Activated T-helper 1 cell treated with anti-CD3 and anti-CD28 coated beads, Interleukin-2, amount 50 U/mL, for 16 hours (primary cell): ENCODE measurements at places on chromosomes 4 and X.

GRCh38 chrX:112636951-112637581 lies 42.7 kb downstream of the LHFPL1 start:
- no peak for DNase-seq

- DNase-seq: no peak
Measured at GRCh38 chrX:154140742-154141141, 3.3 kb upstream of the OPN1LW start.

DNA sequence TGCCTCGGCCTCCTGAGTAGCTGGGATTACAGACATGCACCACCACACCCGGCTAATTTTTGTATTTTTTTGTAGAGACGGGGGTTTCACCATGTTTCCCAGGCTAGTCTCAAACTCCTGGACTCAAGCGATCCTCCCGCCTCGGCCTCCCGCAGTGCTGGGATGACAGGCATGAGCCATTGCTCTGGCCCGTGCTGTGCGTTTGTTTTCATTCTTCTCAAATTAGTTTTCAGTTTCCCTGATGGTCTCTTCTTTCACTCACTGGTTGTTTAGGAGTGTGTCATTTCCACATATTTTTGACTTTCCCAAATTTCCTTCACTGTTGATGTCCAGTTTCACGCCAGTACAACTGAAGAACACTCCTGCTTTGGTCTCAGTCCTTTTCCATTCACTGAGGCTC lies 31.8 kb downstream of the SH3TC1 start:
- DNase-seq: no peak

GRCh38 chr4:8325291-8325973 lies 55.9 kb downstream of the HTRA3 start:
- DNase-seq: no peak

DNA sequence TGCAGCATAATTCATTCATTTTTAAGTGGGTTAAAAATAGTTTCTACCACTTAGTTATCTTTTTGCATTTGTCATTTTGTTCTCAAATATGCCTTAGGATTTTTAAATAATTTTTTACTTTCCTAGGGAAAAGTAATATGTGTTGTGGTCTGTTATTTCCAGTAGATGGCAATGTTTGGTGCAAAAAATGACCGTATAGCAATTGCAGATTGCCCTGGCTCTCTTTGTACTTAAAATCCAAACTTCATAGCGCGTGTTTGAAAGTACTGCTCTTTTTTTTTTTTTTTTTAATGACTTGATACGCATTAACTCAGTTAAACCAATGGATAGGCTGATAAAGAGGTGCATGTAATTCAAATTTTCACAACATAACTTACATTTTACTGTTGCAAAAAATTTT lies 74.4 kb upstream of the RBMX start:
- no peak for DNase-seq
